Activated T-helper 1 cell treated with anti-CD3 and anti-CD28 coated beads, Interleukin-2, amount 50 U/mL, for 16 hours (primary cell): ENCODE measurements at places on chromosomes 12 and 14.

- DNase-seq, result no peak
Measured at GRCh38 chr12:103399986-103400385, 95.8 kb downstream of the C12orf42 start.

- DNase-seq, result no peak
Measured at GRCh38 chr12:94405413-94406116, 54.1 kb downstream of the CEP83 start.

- DNase-seq, result no peak
Measured at GRCh38 chr12:121495746-121496145, 85.1 kb downstream of the KDM2B start.

DNA sequence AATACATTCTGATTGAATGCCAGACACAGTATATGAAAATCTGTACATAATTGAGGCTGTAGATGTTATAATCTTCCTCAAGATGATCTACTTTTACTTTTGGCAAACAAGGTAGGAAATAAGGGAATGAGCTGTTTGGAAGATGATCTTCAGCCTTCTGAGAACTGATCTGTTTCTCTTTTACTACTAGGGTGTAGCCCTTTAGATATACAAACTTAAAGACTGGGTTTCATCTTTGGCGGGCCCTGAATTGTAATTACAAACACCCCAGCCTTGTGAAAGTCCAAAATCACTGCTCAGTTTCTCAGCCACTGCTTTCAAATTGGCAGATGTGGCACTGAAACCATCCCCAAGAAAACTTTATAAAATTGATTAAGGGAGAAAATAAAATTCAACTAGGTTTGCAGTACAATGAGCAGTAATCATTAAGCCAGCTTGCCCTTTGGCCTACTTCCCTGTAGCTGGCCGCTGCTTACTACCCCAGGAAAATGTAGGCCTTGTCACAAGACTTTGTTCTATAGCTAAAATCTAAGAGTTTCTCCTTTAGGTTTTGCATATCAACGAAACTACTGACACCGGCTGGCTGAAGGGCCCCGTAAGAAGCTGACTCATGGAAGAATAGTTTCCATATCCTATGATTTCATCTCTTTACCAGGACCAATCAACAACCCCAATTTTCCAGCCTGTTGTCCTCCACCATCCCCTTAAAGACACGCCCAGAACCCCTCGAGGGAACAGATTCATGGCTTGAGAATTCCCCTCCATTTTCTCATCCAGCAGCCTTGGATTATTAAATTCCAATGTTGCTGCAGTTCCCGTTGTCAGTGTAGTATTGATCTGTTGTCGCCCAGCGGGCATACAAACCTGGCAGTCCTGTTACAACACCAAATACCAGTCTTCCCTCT lies 210.8 kb downstream of the PCNX1 start:
- DNase-seq, result no peak
